Stimulated activated CD4-positive, alpha-beta T cell treated with anti-CD3 and anti-CD28 coated beads, Interleukin-12 subunit alpha, Interleukin-12 subunit beta, amount 100 ng/mL, for 24 hours (primary cell): ENCODE measurements at places on chromosomes 5 and 9.

DNA sequence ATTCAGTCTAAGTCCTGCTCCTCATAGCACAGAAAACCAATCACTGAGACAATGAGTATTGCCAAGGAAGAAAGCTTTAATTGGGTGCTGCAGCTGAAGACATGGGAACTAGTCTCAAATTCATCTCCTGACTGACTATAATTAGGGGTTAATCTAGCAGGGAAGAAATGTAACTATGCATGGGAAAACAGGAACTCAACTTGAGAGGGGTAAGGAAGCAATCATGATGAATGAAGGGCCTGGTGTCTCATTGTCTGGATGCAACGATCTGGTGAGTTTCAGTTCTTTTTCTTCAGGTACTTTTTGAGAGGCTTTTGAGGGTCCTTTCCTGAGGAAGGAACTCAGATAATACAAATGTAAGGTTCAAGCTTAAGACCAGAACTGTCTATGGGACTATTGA lies 24.0 kb upstream of the OCLN start:
- no peak for DNase-seq

GRCh38 chr9:113598883-113599282 lies 135.4 kb downstream of the RGS3 start:
- DNase-seq, result no peak

DNA sequence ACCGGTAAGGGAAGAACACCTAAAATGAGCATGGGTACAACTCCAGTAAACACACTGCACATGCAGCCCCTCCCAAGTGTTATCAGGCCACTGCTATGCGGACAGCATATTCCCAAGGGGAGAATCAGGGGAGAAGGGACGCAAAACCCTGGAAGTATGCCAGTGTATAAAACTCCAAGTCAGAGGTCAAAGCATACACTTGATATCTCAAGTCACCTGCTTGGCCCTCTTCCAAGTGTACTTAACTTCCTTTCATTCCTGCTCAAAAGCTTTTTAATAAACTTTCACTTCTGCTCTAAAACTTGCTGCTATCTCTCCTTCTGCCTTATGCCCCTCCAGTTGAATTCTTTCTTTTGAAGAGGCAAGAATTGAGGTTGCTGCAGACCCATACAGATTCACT lies 408.1 kb downstream of the HTR1A start:
- DNase-seq, result no peak

DNA sequence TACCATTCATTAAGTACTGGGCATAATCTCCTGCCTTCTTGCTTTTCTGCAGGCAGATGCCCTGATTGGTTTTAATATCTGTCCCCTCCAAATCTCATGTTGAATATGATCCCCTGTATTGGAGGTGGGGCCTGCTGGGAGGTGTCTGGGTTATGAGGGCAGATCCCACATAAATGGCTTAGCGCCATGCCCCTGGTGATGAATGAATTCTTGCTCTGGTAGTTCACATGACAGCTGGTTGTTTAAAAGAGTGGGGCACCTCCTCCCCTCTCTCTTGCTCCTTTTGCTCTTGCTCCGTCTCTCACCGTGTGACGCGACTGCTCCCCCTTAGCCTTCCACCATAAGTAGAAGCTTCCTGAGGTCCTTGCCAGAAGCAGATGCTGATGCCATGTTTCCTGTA lies 564.0 kb upstream of the BRINP1 start:
- DNase-seq, result no peak

DNA sequence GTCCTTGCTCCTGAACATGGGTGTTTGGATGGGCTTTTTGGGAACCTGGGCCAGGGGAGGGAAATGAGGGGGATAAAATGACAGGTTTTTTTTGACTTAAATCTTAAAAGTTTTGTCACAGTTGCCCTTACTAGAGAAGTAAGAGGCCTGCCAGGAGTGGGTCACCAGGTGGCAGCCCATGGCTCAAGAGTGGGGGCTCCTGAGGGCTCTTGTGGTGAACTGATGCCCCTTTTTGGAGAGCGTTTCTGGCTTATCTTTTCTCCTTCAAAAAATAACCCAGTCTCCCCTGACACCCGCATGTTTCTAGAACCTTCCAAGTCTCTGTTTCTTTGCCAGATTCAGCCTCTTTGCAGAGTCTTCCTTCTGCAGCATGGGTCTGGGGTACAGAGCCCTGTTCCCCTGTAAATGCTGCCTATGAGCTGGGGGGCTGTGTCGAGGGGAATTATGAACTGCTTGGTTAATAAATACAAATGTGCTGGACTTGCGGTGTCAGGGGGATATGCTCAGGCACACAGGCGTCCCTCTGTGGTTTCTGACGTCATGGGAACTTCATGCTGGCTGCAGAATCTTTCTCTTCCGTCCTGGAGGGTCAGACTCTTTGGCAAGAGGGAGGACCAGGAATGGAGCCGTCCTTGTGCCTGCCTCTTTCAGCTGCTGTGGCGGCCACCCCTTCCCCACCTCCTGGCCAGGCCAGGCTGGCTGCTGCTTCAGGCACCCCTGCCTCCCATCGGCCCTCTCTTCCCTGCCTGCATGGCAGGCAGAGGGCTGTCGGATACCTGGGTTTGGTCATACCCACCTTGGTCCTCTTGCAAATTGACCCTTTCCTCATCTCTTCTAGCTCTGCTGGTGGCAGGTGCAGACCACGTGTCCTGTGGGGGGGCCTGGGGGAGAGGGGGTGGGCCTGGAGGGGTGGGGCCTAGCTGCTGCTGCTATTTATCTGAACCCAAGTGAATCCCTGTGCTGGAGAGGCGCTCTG lies 30.1 kb downstream of the PTPA start:
- no peak for DNase-seq

- no peak for DNase-seq
Measured at GRCh38 chr5:94796586-94796985, 178.1 kb downstream of the SLF1 start.

DNA sequence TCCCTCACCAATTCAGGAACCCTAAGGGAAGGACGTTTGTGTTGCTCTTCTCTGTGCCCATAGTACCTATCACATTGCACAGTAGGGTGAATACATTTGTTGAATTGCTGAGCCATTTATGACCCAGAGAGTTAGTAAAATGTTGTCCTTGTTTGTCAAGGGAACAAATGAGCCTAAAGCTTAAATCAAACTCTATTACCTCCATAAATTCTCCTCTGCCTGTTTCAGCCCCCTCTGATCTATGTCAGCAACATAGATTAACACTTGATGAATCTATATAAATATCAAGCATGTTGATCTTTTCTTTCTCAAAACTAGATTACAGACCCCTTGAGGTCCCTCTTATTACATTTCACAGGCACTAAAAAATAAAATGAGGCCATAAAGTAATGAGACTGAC lies 7.1 kb downstream of the SLC1A1 start:
- no peak for DNase-seq

DNA sequence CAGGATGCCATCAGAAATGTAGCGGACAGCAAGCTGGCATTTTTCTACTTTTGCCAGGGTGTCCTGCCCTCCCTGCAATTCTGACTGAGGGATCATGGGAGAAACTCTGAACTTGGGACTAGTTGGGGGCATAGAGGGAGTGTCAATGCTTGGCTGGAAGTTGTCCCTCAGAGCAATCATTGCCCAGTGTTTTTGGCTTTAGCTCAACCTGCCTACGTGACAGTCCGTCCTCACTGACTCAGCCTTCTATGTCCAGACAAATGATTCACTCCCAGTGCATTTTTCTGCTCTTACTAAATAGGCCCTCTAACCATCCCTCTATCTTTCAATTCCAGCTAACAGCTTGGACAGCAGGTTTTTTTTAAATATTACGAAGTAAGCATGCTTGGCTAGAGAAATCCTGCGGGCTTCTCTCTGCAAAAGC lies 627.4 kb downstream of the TLR4 start:
- DNase-seq, result no peak

- no peak for DNase-seq
Measured at GRCh38 chr9:110606179-110606790, 26.7 kb upstream of the SVEP1 start.

- no peak for DNase-seq
Measured at GRCh38 chr5:168097876-168098653, 193.4 kb upstream of the WWC1 start.

- DNase-seq, result no peak
Measured at GRCh38 chr5:148376198-148376597, 7.6 kb upstream of the FBXO38 start.

DNA sequence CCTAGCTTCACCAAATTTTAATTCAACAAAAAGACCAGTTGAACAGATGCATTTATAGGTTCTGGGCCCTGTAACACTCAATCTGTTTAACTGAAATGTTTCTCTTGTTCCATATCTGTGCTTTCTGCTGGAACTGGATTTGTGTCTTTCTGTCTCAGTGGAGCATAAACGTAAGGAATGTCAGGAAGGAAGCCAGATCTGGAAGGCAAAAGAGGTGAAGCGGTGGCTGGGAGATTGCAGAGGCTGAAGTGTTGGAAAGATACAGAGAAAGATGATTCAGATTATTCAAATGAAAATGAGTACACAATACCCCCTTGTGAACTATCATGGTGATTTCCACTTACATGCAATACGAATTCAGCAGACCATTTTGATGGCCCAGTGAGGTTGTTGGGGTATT lies 406.8 kb downstream of the BRINP1 start:
- no peak for DNase-seq

GRCh38 chr9:109520475-109521132 lies 22.5 kb upstream of the PTPN3 start:
- DNase-seq, result peak; percentile 6

GRCh38 chr9:108775901-108776306 lies 79.9 kb downstream of the ACTL7B start:
- DNase-seq, result no peak

DNA sequence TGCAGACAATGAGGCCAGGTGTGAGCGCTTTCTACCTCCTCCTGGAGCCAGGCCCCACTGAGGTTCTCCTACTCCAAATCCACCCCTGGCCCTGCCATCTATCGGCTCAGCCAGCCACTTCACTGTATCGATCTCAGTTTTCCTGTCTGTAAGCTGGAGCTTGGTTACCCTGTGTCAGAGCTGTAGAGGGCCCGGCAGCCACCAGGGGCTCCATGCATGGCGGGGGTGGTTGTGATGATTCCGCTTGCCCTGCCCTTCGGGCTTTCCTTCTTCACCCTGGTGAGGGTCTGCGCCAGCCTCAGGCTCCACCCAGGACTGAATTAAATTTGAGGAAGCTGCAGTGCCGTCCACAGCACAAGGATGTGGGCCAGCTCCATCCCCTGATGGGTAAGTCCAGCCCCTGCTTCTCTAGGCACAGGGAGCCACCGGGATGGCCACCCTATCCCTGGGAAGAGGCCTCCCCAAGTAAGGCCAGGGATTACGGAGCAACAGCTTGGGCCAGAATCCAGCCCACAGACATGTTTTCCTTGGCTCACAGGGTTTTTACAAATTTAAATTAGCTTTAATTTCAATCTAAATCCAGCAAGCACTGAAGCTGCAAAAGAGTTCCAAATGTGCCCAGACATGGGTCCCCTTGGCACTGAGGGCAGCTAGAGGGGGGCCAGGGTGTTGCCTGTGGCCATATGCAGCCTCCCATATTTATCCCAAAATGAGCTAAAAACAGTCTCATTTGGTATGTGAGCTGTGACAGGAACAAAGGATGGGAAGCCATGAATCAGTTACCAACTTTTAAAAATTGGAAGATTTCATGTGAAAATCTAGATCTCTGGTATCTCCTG lies 89.1 kb upstream of the FBXW11 start:
- DNase-seq, result no peak

- DNase-seq, result no peak
Measured at GRCh38 chr5:18202164-18202563, 567.9 kb downstream of the TAF11L14 start.

GRCh38 chr9:131582056-131582455 lies 36.7 kb downstream of the PRRT1B start:
- no peak for DNase-seq

DNA sequence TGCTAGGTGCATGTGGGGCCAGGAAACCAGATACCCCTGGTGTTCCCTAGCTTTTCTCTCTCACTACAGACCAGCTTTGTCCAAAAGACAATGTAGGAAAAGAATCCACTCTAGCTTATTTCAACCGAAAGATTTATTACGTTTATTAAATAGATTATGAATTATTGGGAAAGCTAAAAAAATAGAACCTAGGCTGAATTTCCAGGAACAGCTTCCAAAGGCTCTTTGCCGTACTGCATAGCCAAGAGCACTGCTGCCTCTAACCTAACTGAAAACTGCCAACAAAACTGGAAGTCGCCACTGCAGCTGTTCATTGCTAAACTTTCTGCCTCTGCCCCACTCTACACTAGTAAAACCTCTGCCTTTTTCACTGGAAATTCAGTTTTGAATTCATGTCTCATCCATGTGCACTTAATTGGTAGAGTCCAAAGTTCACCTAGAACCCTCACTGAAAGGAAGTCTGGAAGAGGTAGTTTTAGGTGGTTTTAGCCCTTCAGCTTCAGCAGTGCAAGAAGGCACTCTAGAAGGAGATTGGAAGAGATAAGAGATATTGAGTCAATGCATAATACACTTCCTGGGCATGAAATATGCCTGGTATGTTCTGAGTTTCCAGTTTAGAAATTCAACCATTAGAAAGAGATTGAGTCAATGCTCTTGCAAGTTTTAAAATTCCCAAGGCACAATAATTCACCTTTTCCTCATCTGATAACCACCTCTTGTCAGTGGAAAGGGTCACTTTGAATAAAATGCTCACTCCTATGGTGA lies 927.9 kb downstream of the MAT2B start:
- no peak for DNase-seq

DNA sequence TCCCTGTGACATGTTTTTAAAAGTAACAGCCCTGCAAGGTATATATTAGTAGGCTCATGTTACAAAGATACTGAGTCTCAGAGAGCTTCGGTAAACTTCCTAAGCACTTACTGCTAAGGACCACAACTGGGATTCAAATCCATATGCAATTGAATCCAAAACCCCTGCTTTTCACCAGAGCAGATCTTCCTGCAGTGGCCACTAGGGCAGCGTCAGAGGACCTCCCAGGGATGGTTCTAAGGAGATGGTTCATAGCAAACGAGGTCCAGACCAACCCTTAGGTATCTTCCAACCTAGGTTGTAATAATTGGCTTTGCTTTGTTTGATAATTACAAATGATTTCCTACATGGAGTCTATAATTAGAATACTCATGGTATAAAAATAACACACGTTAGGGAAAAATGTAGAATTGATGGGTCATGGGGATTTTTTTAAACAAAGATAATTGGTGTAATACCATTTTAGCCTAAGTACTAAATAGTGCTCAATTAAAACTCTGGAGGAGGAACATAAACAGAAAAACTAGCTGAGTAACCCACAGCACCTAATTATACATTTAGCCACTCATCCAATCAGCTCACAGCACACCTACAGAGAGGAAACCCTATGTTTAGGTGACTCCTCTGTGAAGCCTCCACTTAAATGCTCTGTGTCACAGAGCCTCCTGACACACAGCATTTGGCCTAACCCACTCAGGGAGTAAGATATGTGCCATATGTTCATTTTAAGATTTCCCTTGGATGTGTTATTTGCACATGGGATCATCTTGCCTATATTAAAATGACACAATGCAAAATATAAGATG lies 10.0 kb upstream of the CAST start:
- no peak for DNase-seq

- no peak for DNase-seq
Measured at GRCh38 chr5:171525085-171525484, 105.6 kb downstream of the FGF18 start.
